ENCODE measurements at places on chromosomes 5 and 9.

- no peak for DNase-seq
Observed at GRCh38 chr9:95584176-95584575, 67.4 kb upstream of the PTCH1 start.

DNA sequence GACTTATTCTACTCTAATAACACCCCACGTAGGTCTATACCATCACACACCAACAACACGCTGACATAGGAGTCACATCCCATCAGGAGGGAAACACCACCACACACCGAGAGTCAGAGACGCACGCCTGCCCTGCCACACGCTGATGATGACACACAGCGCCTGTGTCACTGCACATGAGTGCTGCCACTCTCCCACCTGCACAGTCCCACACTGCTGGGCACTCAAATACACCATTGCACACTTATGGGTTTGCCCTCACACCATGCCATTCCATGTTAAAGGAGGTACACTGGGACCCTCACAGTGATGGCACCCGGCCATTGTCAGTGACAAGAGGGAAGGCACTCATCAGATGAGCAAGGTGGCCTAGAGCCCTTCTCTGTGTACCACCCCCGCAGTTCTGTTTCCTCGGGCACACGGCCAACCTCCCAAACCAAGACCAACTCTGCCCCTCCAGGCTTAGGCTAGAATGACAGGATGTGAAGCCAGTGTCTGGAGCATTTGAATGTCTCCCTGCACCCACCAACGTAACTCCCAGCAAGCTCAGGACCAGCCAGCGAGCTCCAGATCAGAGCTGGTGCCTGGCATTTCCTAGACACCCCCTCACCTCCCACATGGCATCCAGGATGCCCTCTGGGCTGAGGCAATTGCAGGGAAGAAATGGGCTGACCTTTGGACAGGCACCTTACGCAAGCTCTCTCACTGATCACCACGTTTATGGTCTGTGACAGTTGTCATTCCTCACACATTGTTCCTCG is 3.6 kb upstream of the CPLX2 start:
- DNase-seq = no peak

DNA sequence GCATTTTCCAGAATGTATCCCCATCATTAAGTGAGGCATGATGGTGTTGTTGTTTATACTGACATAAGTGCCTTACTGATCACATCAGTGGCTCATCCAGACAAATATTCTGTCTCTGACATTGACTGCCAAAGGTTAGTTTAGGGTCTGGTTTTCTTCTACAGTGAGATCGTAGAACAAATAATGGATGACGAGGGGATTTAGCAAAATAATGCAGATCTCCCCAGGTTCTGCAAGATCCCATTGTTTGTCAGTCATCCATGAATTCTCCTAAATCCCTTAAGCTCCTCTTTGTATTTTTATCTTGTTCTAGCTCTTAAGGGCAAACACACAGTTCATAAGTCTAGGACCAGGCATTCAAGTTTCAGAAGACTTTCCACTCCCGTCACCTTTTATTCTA is 93.1 kb upstream of the DHFR start:
- DNase-seq = no peak

DNA sequence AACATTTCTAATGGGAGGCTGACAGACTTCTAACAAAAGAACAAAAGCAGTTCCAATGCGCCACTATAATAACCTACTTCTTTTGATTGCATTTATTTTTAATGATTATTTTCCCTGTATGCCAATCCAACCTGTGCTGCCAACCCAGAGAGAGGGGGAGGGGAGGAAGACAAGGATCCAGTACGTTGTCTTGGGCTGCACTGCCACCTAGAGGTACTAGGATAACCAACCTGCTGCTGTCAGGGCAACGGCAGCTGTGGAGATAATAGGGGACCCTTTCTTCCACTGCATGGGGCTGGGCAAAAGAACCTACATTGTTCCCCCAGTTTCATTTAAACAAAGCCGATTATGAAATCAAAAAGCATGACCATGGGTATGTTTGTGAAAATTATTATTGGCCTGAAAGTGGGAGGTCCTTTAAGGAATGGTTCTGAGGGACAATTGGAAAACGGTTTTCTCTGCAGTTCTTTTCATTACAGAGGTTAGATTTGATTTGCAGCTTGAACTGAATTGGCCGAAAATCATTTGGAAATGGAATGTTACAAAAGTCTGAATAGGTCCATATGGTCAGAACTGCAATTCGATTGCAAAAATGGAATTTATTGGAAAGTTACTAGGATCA is 101.3 kb downstream of the RASEF start:
- DNase-seq = no peak

DNA sequence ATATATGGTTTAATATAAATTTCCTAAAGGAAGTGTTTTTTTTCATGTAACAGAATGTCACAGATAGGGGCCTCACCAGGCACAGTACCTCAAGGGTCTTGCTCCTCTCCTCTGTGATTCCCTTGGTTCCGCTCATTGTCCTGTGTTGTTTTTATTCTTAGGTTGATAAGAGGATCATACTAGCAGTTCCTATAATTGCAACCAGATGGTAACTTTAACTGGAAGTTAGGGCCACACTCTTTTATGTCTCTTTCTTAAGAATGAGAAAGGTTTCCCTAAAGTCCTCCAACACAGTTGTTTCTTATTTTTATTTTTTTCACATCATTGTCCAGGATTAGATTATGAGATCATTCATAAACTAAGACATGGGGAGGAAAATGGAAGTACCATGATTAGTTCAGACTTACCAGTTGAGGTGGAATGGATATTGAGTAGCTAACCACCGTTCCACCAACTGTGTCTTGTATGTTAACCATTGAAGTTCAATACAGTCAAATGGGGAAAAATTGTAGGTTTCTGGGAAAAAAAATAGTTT is 41.1 kb downstream of the FAM174A start:
- no peak for DNase-seq

DNA sequence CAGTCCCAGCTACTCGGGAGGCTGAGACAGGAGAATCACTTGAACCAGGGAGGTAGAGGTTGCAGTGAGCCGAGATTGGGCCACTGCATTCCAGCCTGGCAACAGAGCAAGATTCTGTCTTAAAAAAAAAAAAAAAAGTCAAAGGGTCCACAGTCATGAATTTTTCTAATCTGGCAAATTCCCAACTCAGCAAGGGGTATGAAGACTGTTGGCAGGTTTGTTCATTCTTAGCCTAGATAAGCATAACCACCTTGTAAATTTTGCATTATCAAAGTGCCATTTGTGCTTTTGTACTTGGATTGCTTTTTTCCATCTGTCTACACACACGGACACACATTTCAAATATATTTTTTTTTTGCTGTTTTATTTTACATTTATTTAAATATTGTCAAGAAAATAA is 299.8 kb upstream of the NUDT12 start:
- DNase-seq = no peak

GRCh38 chr5:118776755-118777154 is 211.6 kb downstream of the DTWD2 start:
- no peak for DNase-seq

- DNase-seq = no peak
Observed at GRCh38 chr9:14156046-14156445, 157.9 kb downstream of the NFIB start.

DNA sequence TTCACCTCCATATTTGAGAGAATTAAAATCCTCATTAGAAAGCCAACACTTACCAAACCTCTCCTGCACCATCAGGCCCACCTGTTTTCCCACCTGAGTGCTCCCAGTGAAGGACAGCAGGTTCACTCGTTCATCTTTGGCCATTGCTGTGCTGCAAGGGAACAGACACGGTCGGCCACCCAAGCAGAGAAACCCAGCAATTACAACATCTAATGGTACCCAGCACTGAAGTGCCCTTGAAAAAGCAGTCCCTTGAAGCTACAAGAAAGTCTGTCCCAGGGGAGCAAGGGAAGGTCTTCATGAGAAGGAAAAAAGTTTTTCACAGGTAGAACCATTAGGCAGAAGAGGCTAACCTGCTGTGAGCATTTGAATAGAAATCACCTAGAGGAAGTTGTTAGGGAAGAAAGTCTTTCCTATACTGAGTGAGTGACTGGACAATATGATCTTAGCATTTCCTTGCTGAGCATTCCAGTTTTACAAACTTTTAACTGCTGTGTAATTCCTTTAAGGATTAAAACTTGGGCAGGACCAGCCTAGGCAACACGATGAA is 26.7 kb downstream of the ALDH7A1 start:
- no peak for DNase-seq

- no peak for DNase-seq
Observed at GRCh38 chr5:73673161-73673591, 47.2 kb downstream of the ARHGEF28 start.

DNA sequence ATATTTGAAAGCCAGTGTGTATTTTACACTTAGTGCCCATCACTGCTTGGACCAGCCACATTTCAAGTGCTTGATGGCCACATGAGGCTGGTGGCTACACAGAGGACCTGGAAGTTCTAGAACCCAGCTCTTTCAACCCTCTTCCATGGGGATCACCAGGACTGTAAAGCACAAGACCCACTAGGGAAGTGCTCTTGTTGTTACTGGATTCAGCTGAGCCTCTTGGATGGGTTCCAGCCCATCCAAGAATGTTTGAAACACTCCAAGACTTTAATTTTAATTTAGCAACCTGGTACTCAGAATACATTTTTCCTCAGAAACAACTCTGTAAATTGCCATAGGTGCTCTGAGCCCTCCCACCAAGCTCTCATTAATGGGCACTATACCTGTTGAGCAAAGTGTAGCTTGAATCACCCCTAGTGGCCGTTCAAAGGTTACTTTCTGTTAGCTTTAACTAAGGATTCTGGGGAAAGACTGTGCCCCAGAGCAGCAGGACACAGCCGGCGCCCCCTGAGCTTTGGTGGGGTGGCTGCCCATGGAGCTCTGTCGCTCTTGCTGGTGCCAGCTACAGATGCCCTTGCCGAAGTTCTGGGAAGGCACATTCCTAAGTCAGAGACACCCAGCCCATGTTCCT is 212.4 kb downstream of the HSD17B3 start:
- no peak for DNase-seq

DNA sequence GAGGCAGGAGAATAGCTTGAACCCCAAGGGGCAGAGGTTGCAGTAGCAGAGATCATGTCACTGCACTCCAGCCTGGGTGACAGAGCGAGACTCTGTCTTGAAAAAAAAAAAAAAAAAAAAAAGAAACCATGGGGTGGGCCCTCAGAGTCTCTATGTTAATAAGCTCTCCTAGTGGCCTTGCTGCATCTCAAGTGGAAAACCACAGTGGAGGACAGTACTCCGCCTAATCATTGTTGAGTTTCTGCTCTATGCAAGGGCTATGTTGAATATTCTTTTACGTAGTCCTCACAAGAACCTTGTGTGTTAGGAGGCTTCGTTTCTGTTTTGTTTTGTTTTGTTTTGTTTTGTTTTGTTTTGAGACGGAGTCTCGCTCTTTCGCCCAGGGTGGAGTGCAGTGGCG is 48.9 kb downstream of the TJP2 start:
- no peak for DNase-seq

DNA sequence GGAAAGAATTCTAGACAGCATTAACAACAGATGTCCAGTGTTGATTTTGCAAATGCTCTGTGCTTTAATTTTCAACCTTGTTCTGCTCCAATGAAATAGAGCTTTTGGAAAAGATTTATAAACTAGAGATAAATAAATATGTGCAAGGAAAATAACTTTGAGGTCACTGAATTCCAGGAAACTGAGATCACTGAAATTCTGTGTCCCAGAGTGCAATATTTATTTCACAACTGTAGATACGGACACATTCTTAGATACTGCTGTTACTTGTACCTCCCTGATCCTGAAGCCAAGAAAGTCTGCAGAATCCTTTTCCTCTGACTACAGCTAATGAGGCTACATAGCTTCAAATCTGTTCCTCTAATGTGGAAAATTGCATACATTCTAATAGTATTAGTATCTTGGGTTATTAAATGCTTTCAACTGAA is 222.9 kb downstream of the DOCK8 start:
- no peak for DNase-seq

DNA sequence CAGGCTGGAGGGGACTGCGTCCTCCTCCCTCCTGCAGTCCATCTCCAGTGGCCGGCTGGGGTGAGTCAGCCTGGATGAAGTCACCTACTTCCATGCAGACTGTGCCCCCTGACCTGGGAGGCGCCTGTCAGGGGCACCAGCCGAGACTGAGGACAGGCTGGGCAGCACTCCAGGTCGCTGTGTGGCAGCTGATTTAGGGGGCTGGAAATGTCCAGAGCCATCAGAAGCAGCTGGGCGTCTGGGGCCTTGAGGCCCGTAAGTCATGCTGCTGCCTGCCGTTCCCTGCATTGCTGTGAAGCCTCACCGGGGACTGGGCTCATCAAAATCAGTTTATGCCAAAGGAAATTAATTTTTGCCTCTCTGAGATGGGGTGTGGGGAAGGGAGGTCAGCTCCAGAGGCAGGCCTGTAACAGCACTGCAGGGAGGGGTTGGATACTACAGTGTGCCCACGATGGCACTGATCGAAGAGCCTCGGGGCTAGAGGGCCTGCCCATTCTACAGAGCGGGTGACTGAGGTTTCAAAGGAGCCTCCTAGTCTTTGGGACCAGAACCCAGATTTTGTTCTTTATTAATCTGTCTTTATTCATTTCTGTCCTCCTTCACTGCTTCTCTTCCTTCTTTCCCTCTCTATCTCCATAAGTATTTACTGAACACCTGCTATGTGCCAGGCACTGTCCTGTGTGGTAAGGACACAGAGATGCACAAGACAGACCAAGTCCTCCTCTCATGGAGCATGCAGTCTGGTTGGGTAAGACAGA is 70.4 kb upstream of the PSD2 start:
- DNase-seq = no peak

DNA sequence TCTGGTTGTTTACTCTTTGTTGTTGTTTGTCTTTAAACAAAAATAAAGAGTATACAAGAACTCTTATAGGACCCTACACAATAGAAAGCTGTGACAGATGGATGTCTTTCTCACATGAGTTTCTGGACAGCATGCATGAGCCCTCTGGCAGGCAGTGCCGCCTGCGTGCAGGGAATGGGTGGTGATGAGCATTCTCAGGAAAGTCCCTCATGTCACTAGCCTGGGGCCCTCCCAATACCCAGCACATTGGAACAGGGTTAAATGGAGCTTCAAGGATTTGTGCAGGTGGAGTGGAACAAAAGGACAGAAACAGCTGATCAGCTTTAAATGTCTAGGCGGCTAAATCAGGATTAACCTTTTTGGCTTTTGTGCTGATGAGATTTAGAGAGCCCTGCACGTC is 181.0 kb upstream of the CD180 start:
- no peak for DNase-seq

DNA sequence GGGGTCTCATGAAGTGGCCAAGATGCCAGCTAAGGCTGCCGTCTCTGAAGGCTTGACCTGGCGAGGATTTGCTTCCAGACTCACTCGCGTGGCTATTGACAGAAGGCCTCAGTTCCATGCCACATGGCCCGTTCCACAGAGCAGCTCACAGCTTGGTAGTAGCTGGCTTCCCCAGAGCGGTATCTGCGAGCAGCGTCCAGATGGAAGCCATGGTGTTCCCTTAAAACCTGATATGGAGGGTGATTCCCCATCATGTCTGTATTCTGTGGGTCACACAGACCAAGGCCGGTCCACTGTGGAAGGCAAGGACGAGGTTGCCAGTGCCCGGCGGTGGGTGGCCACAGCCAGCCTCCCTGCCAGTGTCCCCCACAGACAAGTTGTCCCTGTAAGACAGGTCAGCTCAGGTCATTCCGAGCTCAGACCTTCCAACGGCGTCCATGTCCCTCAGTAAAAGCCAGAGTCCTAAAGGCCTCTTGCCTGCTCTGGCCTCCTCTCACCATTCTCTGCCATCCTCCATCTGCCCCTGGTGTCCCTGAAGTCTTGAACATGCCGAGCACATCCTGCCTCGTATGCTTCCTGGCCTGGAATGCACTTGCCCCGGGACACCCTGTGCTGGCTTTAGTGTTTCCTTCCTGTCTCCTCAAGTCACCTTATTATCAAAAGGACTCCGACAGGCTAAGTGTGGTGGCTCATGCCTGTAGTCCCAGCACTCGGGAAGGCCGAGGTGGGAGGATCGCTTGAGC is 61.3 kb upstream of the LRRTM2 start:
- DNase-seq = no peak

GRCh38 chr5:131630208-131630962 is 4.6 kb downstream of the RAPGEF6 start:
- DNase-seq = no peak

Measured in esophagus squamous epithelium (tissue), 5 donors.